Sciatic nerve (tissue), 2 donors: ENCODE measurements at places on chromosomes 3 and 15. TPM values are rescaled to one million over a fixed set of nuclear protein-coding genes. Genes with fewer than 3 reads are reported as not detected.

The GMNC gene
- not detected for total RNA-seq

The PLSCR5 gene
- not detected for total RNA-seq

The GP9 gene
- total RNA-seq, result 0.53 TPM

The GRAMD1C gene
- total RNA-seq, result 3.0 TPM

The FBXL22 gene
- 0.71 TPM for total RNA-seq

The POLQ gene
- 0.09 TPM for total RNA-seq

The MNS1 gene
- 5.1 TPM for total RNA-seq

The RIOX2 gene
- total RNA-seq, result 36.0 TPM

The PAK6 gene
- total RNA-seq, result 0.31 TPM

The CYP1A2 gene
- total RNA-seq, result not detected

The RAB7A gene
- 233 TPM for total RNA-seq

The KLHL6 gene
- 4.7 TPM for total RNA-seq

The MFGE8 gene
- total RNA-seq, result 334 TPM

The SCAPER gene
- 50.1 TPM for total RNA-seq

The CILP gene
- 37.9 TPM for total RNA-seq

The IMPG2 gene
- 0.22 TPM for total RNA-seq

The PRTG gene
- 4.9 TPM for total RNA-seq

The RPSA gene
- 447 TPM for total RNA-seq

The CORO2B gene
- total RNA-seq, result 10.2 TPM

The CPLX3 gene
- not detected for total RNA-seq

The TFRC gene
- total RNA-seq, result 76.7 TPM

The TTC21A gene
- total RNA-seq, result 13.4 TPM

The C3orf52 gene
- total RNA-seq, result 9.1 TPM

The OR5K2 gene
- total RNA-seq, result not detected

The SNTN gene
- total RNA-seq, result not detected

The TRPC1 gene
- total RNA-seq, result 30.4 TPM

The KBTBD13 gene
- total RNA-seq, result 0.27 TPM

The USP50 gene
- total RNA-seq, result 1.1 TPM

The ROPN1 gene
- total RNA-seq, result not detected

The MYO5A gene
- 30.2 TPM for total RNA-seq

The LNP1 gene
- 3.4 TPM for total RNA-seq

The LRRC3B gene
- 0.45 TPM for total RNA-seq

The CD200R1 gene
- 3.2 TPM for total RNA-seq

The PIF1 gene
- total RNA-seq, result 0.76 TPM

The PAQR9 gene
- total RNA-seq, result 0.13 TPM

The TP63 gene
- total RNA-seq, result 7.2 TPM
